Esophagus muscularis mucosa (tissue), 4 donors: ENCODE measurements at places on chromosomes 2 and 18. TPM values are rescaled to one million over a fixed set of nuclear protein-coding genes. Genes with fewer than 3 reads are reported as not detected.

- no peaks in the 10 kb centered on the region for H3K27me3 ChIP-seq
- peaks cover 10% of the 10 kb centered on the region for H3K4me1 ChIP-seq
- DNase-seq: no peak
- peaks cover 26% of the 10 kb centered on the region for H3K36me3 ChIP-seq
These were observed 11.0 kb downstream of the SLC4A3 start for GRCh38 chr2:219638217-219638947.

DNA sequence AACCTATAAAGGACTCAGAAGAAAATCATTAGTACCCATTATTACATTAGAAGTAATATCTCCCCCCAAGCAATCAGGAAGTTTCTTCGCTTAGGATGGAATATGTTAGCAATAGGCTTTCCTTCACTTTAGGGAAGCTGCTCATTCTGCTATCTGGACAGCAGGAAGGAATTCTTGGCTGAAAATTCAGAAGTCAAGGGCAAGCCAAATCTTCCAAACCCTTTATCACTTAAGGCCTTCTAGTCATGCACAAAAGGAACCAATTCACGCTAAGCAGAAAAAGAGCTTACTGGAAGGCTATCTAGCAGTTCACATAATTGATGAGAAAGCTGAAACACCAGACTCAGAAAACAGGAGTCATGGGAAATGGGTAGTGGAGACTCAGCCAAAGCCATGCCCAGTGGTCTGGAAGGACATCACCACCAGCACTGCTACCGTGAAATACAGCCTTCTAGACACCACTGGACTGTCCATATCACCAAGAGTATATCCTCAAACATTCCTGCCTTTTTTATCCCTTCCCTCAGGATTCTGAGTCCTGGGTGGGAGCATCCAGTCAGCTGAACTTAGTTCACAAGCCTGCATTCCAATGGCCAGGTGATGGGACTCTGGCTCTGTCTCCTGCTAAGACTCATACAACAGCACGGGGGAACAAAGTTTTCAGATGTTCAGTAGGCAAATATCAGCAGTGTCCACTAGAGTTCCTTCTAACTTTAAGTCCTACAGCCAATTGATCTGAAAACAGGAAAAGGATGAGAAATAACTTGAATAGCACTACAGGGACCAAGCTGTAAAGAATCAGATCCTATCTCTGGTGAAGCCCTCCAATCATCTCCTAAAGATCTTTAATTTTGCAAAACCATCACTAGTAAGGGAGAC is 14.8 kb upstream of the ADAM17 start:
- no peak for DNase-seq
- peaks cover 4% of the 10 kb centered on the region for H3K36me3 ChIP-seq
- no peak overlapping the region for H3K27ac ChIP-seq
- no peak overlapping the region for H3K4me3 ChIP-seq
- H3K4me1 ChIP-seq: peaks cover 9% of the 10 kb centered on the region

- no peaks in the 10 kb centered on the region for H3K27me3 ChIP-seq
- no peak overlapping the region for H3K27ac ChIP-seq
- H3K4me3 ChIP-seq: no peak overlapping the region
- no peaks in the 10 kb centered on the region for H3K4me1 ChIP-seq
These were observed 17.9 kb downstream of the KCNIP3 start for GRCh38 chr2:95314964-95315611.

DNA sequence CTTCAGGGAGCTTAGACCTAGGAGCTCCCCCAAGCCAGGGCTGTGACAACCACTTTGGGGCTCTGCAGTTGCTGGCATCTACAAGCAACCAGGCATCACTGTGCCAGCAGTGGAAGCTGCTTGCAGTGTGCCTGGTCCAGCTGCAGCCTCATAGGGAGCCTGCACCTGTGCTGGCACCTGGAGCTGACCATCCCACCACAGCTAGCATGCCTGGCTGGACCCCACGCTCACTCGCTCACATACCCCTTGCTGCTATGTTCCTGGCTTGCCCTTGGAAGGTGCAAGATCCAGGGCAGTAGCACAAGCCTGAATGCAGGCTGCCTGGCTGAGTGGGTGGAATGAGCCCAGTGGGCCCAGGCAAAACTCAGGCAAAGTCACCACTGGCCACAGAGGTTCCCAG is 82.5 kb downstream of the ZNF804A start:
- H3K36me3 ChIP-seq: no peaks in the 10 kb centered on the region
- no peak overlapping the region for H3K4me3 ChIP-seq
- H3K27ac ChIP-seq: no peak overlapping the region
- DNase-seq: no peak
- H3K27me3 ChIP-seq: no peaks in the 10 kb centered on the region

GRCh38 chr2:128789221-128789620 is 470.6 kb upstream of the HS6ST1 start:
- no peak overlapping the region for H3K27ac ChIP-seq
- H3K4me3 ChIP-seq: no peak overlapping the region
- H3K36me3 ChIP-seq: no peaks in the 10 kb centered on the region
- DNase-seq: no peak

DNA sequence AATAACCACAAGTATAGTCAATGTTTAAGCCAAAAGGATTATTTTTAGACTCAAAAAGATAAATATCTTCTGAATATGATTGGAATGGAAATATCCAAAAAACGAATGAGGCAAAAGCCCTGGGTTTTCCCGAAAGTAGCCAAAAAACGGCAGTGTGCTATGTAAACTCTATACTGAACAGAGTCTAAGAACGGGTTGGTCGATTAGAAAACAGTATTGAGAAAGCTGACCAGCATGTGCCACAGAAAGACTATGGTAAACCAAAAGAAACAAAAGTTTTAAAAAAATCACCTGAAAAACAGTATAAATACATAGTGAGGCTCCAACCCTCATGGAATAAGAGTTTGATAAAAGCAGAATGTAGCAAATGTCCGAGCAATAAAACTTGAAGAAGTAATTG is 92.0 kb upstream of the DLGAP1 start:
- no peaks in the 10 kb centered on the region for H3K4me1 ChIP-seq
- H3K27ac ChIP-seq: no peak overlapping the region
- H3K4me3 ChIP-seq: no peak overlapping the region
- no peaks in the 10 kb centered on the region for H3K36me3 ChIP-seq

DNA sequence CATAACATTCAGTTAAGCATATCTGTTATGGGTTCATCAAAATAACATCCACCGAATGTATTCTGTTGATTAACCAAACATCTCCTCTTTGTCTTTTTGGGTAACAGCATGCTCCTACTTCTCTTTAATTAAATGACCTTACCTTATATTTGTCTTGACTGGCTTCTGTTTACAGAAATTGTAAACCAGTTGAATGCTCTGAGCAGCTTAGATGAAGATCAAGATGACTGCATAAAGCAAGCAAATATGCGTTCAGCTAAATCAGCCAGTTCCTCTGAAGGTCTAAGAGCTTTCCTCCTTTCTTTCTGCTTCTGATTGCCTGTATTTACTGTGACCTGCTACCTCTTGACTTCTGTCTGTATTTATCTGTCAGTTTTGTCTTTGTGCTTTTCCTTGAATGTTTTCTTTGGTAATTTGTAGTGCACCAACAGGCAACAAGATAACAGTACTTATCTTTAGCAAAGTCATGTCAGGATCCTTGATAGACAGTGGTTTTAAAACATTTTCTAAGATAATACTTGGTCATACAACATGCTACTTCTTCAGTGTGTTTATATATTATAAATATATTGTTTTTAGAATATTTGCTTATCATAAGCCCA is 152.8 kb downstream of the EHBP1 start:
- H3K36me3 ChIP-seq: no peaks in the 10 kb centered on the region
- H3K4me1 ChIP-seq: peaks cover 5% of the 10 kb centered on the region
- H3K27ac ChIP-seq: no peak overlapping the region
- H3K27me3 ChIP-seq: no peaks in the 10 kb centered on the region
- H3K4me3 ChIP-seq: no peak overlapping the region

The ZSCAN30 gene
- 11.7 TPM for total RNA-seq

The DYNC1I2 gene
- 99.1 TPM for total RNA-seq

The GEN1 gene
- 3.7 TPM for total RNA-seq
